ENCODE measurements at places on chromosomes 4 and X.

GRCh38 chr4:2931512-2932301, 31.5 kb downstream of the NOP14 start:
- peak; percentile 68 for DNase-seq

DNA sequence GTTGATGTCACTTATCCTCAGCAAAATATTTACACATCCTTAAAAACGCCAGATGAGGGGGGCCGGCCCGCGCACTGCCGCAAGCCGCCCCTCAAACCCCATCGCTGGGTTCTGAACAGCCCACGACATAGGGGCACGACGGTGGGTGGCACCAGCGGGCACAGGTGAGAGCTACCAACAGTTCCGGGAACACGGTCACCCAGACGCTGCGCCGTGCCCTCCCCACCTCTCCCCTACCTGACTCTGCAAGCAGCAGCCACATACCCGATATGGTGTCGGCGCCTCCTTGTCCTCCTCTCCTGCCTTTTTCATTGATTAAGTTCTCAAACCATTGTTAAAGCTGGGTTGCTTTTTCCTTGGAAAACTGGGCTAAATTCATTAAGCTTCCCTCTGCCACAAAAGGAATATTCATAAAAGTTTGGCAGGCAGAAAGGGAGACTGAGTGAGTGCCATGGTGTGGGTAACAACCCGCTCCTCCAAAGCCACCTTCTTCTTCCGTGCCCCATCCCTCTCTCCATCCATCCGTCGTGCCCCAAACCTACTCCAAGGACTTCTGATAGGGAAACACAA, 1.4 kb downstream of the RAI2 start:
- no peak for DNase-seq

DNA sequence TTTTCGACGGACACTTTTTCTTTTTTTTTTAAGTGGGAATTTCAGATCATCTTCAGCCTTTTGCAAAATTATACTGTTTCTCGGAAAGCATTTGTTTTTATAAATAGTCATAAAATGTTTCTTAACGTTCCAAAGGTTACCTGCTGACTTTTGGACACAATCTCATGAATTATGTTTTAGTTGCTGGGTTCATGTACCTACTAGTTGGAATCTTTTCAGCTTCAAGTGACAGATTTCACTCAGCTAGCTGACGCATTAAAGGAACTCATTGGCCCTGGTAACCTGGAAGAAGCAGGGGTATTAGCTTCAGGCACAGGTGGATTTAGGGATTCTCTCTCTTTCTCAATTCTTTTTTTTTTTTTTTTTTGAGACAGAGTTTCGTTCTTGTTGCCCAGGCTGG, 66.5 kb downstream of the TMEM131L start:
- DNase-seq, result no peak

DNA sequence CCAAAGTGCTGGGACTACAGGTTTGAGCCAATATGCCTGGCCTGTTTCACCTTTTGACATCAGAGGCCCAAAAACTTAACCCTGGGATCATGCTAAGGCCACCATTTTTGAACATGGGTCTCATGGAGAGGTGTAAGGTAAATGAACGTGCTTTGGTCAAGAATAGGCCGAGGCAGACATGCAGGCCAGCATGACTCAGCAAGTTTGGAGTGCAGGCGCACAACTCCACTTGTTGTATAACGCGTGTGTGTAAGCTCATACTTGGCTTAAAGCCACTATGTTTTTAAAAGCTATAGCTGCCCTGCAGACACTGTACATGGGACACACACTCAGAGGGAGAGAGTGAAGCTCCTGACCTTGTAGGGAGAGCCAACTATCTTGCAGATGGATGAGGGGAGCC, 43.8 kb upstream of the HPSE start:
- DNase-seq, result no peak

DNA sequence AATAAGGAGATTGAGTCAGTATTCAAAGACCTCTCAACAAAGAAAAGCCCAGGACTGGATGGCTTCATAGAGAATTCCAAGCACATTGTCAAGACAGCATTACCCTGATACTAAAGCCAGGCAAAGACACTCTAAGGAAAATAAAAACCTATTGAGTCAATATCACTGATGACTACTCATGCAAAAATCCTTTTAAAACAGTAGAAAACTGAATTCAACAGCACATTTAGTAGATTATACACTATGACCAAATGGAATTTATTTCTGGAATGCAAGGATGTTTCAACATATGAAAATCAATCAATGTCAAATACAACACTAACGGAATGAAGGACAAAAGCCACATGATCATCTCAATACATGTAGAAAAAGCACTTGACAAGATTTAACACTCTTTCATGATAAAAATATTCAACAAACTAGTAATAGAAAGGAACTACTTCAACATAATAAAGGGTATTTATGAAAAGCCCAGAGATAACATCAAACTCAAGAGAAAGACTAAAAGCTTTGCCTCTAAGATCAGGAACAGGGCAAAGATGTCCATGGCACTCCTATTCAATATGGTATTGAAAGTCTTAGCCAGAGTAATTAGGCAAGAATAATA, 633.3 kb downstream of the ANKRD50 start:
- no peak for DNase-seq

Measured in activated CD4-positive, alpha-beta T cell treated with anti-CD3 and anti-CD28 coated beads, Interleukin-2, amount 50 U/mL, for 16 hours (primary cell).